ENCODE measurements at places on chromosomes 7 and 10.

DNA sequence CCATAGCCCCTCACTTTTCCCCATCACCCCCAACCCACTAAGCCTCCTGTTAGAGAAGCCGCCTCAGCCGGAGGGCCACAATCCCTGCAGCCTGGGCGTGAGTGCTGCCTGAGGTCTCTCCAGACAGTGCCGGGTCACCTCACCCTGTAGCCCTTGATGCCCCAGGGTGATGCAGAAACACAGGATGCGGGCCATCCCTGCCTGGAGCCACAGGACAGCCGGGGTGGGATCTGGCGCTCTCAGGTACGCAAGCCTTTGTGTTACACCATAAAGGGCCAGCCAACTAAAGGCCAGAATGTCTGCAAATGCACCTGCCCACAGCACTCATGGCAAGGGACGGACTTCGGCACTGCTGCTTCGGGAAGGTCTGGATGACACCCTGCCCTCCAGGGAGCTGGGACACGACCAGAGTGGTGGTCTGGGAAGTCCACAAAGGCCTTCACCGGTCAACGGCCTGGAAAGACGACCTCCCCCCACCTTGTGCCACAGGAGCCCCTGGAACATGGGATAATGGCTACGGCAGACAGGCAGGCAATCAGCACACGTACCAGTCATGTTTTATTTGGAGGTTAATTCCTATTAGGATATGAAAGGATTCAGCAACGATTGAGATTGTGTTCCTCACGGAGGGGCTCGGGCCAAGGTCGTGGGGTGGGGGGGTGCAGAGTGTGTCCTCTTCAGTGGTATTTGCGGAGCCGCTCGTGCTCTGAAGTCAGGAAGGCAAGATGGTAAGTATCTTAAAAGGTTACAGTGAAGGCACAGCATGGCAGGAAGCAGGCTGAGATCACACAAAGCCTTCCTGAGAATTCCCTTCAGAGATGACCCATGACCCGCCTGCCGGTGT is 8.1 kb downstream of the ATP5MF start:
- no peak for DNase-seq

GRCh38 chr10:69677985-69678654 is 48.1 kb downstream of the FAM241B start:
- DNase-seq = no peak

- no peak for DNase-seq
Measured at GRCh38 chr10:97600616-97601015, 11.1 kb downstream of the C10orf62 start.

DNA sequence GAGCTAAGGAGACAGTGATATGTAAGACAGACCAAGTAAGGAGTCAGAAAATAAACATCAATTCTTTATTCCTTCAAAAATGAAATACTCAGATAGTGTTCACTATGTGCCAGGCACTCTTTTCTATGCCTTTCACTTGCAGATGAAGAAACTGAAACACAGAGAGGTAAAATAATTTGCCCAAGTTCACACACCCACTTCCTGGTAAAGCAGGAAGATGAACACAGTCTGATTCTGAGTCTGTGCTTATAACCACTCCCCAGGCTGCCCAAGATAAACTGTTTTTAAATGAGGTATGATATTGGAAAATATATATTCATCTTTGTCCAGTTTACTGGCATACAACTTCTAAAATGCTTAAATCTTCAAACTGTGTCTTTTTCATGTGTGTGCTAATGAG is 294.4 kb upstream of the NPVF start:
- no peak for DNase-seq

DNA sequence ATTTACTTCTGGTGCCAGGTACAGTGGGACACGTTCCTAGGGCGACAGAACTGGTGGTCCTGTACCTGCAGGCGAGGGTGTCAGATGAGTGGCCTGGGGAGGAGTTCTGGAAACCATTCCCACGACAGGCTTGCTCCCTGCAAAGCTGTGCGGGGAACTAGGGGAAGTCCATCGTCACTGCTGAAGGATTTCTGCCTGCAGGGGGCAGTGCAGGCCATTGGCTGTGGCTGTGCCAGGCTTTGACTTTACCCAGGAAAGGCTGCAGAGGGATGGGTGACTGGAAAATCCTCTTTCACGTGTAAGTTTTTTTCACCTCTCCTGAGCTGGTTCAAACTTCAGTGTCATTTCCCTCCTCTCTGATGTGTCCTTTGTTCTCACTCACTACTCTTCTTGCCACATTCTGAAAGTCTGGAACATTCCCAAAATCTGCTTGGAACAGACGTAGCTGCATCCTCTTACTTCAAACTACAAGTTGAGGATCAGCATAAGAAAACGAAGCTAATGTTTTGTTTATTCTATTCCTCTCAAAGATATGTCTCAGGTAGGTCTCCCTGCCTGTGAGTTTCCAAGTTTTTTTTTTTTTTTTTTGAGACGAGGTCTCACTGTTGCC is 126.5 kb downstream of the SH2D4B start:
- peak; percentile 91 for DNase-seq

Data from mucosa of descending colon (tissue), 3 donors.